ENCODE measurements at places on chromosomes 3 and 15.

DNA sequence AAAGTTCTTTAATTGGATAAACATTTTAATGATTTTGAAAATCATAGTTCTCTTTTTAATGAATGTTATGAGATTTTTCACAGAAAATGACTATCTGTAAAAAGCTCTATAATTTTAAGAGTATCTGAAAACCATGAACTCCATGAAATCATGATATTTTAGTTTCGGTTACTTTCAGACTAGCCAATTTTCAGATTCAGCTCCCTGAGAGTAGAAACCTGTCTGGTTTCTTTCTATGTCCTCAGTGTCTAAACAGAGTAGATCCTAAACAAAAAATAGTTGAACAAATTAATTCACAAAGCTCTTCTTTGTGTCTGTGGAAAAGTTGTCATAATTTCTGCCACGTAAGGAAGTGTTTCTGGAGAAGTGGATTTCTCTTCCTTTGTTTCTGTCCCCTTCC lies 1247.7 kb downstream of the NSUN3 start:
- DNase-seq: no peak

- DNase-seq: no peak
Measured at GRCh38 chr15:75348562-75349350, 1.9 kb downstream of the NEIL1 start.

DNA sequence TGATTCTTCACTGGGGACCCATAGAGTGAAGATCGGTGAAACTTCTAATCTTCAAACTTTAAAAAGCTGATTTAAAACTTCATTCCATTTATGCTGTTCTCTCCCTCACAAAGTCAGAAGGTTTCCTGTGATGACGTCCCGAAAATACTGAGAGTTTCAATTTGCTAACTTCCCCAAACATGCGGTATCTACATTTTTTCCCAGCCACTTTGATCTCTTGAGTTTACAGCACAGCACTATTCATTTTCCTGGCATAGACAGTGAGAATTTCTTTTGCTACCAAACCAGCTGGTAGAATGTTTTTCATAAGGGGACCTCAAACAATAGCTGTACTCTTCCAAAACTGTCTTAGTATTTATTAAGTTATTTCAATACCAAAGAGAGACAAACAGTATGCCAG lies 156.8 kb downstream of the LSAMP start:
- no peak for DNase-seq

DNA sequence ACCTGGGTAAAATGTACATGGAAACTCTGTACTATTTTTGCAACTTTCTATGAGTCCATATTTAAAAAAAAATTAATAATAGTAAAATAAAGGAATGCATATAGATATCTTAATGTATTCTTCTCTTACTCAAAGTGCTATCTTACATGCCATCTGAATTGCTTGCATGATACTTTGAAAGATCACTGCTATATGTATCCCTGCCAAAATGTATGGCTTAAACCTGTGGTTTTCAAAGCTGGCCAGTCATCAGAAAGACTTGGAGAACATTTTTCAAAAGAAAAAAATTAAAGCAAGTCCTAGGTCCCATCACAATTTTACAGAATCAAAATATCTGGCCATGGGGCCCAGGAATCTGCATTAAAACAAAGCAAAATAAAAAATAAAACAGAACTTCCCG lies 262.1 kb downstream of the LPP start:
- no peak for DNase-seq

GRCh38 chr15:78307976-78308375 lies 8.6 kb upstream of the SKIC8 start:
- no peak for DNase-seq

- DNase-seq: peak; percentile 96
Measured at GRCh38 chr15:67120839-67121643, 55.6 kb downstream of the SMAD3 start.

DNA sequence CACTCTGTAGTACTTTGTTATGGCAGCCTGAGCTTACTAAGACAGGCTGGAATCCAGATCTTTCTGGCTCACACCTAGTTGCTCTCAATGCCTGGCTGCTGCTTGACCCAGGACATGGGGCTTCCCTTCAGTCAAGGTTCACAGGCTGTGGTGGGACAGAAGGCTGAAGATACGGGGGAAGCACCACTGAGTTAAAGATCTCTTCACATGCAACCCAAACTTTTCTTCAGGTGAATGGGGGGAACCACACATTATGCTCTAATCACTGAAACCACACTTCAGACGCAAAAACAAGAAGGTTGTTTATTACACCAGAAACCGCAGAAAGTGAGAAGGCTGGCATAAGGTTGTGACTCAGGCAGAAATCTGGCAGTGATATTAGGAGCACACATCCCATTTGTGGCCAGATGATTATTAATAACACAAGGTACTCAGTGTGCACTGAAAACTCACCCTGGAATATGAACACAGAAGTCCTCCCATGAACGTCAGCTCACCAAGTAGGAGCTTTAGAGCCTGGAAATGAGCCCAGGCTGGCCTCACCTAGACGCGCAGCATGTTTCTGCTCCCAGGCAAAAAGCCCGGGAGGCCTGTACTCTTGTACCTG lies 230.5 kb upstream of the CHRNA7 start:
- DNase-seq: no peak

DNA sequence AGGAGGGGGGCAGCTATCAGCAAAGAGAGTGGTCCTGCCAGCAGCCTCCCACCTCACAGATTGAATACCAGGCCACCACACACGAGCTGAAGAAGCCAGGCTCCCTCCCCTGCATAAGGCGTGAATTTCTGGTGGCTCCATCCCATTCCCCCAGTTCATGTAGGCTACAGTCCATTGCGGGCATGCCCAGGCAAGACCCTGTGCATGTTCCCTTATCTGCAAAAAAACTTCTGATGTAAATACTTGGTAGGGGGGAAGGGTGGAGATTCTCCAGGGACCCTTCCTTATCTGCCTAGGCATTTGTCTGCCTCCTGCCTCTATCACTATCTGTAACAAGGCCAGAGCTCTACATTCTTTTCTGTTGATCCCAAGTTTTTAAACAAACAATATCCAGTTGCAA lies 27.6 kb upstream of the UBP1 start:
- no peak for DNase-seq

DNA sequence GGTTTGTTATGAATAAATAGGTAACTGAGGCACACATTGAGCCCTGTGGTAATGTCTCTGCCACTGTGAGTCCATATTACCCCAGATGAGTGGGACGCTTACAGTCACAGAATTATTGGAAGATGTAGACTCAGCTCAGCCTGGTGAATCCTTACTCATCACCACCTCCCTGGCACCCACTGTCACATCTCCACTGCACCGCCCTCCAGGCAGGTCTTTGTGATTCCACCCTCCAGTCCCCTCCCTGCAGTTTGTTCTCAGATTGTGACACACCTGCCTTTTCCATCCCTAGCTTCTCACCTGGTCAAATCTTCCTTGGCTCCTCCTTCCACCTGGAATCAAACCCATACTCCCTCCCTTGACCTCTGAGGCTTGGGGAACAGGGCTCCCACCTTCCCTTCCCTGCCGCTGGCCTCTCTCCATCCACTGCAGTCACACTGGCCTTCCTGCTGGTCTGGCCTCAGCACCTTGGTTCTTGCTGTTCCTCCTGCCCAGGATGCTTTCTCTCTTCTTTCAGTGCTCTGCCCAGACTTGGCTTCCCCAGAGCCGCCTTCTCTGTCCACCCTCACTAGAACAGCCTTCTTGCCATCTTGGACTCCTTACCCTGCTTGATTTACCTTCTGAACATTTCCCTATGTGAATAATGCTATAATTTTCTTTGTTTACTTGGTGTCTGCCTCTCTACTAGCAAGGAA lies 9.4 kb downstream of the SLC6A20 start:
- no peak for DNase-seq

- DNase-seq: peak; percentile 37
Measured at GRCh38 chr15:76993114-76993725, 1.7 kb upstream of the PSTPIP1 start.

GRCh38 chr15:26934848-26935247 lies 36.1 kb upstream of the GABRG3 start:
- DNase-seq: no peak

GRCh38 chr3:31790193-31791089 lies 190.6 kb downstream of the OSBPL10 start:
- no peak for DNase-seq

DNA sequence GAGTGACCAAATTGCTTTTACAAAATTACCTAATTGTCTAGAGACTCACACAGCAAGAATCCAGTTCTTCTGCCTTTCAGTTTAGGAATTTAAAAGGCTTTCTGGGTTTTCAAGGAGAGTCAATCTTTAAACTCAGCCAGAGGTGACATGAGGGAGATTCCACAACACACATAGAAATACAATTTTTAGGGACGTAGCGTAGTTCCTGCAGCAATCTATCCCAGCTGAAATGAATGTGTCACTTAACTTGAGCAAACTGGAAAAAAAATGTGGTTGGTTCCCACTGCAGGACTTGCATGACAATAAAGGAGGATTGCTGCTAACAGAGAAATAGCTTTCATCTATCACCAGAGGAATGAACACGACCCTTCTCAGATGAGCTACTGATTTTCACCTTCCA lies 269.7 kb downstream of the OTOL1 start:
- DNase-seq: no peak
